ENCODE measurements at places on chromosomes 11 and 22.

- DNase-seq: no peak
Observed at GRCh38 chr11:33881651-33882503, 10.0 kb downstream of the LMO2 start.

GRCh38 chr11:100980156-100980555, 149.5 kb downstream of the PGR start:
- DNase-seq: no peak

DNA sequence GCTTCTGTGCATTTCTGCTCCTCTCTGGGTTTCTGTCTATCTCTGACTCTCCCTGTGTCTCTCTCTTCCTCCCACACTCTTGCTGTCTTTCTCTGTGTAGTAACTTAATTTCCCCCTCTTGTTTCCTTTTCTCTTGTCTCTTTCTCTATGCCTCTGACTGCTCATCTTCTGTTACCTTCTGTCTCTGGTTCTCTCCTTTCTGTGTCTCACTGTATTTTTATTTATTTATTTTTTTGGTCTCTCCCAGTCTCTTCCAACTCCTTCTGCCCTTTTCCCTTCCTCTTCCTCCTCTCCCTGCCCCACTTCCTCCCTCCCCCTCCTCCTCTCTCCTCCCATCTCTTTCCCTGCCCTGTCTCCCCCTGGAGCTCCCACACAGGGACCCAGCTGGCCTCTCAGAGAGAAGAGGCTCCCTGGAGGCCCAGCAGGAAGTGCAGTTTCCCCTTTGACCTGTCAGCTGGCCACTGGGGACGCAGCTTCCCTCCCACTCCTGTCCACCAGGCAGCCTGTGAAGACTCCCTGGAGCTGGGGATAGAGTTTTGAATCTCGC, 38.3 kb upstream of the MYH9 start:
- DNase-seq: no peak

DNA sequence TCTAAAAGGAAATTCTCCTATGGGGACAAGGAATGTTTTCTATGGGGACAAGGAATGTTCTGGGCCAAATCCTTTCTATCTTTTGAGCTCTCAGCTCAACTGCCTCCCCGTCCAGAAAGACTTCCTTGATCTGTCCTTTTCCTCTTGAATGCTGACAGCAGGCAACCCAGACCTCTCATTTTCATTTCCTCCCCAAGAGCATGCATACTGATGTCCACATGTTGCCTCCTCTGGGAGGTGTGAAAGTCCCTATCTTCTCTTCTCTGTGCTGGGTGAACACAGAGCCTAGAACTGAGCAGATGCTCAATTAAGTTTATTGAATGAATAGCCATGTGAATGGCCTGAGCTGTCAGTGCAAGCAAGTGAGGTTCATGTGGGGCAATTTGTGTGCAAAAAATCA, 331.9 kb upstream of the NARS2 start:
- DNase-seq: no peak

GRCh38 chr11:35182317-35182939, 43.5 kb downstream of the CD44 start:
- DNase-seq: peak; percentile 48

- DNase-seq: peak; percentile 10
Observed at GRCh38 chr11:26584818-26585217, 12.8 kb upstream of the MUC15 start.

- DNase-seq: peak; percentile 32
Observed at GRCh38 chr11:113831314-113831713, 44.1 kb downstream of the USP28 start.

DNA sequence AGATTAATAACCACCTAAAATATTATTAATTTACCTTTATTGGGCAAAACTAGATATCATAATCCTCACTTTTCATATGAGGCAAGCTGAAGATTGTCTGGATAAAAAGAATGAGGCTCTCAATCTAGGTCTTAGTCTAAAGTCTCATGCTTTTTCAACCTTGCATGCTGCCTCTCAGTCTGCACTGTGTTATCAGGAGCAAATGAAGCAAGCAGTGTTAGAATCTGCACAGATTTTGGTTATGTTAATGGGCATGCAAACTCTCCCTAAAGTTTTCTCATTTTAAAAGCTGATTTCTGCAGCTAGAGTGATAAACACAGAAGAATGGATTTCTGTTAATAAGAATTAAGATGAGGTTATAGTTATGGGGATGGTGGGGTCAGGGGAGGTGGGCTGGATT, 350.7 kb upstream of the C11orf87 start:
- no peak for DNase-seq

DNA sequence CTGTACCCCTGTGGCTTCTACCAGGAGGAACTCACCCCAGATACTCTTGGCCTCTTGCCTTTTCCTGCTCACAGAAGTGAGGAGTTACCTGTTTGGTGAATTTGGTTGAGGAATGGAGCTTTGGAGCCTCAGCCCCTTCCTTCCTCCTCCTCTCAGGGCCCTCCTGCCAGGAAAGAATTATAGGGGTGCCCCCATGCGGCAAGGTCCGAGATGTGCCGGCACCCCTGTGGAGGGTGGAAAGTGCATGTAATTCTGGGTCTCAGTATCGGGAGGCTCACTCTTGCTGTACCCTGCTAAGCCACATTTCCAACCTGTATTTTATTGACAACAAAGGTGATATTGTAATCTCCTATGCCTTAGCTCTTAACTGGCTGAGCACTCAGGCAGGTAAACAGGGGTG, 13.7 kb upstream of the IGSF22 start:
- DNase-seq: no peak
